Right atrium auricular region (tissue), 2 donors: ENCODE measurements at places on chromosomes 3 and 15. TPM values are rescaled to one million over a fixed set of nuclear protein-coding genes. Genes with fewer than 3 reads are reported as not detected.
A peak's percentile ranks its signal among the peaks of the same experiment; 100 is the strongest.

Gene MRAS
- 288 TPM for total RNA-seq

Gene SPATA12
- not detected for total RNA-seq

Gene ZCWPW2
- 3.4 TPM for total RNA-seq

Gene NRG4
- total RNA-seq: 0.63 TPM

Gene GABRR3
- not detected for total RNA-seq

Gene FOXL2NB
- total RNA-seq: not detected

Gene SERPINI2
- 2.2 TPM for total RNA-seq

Gene CHST13
- total RNA-seq: 0.90 TPM

Gene CCR8
- total RNA-seq: not detected

Gene RASSF1
- total RNA-seq: 25.9 TPM

DNA sequence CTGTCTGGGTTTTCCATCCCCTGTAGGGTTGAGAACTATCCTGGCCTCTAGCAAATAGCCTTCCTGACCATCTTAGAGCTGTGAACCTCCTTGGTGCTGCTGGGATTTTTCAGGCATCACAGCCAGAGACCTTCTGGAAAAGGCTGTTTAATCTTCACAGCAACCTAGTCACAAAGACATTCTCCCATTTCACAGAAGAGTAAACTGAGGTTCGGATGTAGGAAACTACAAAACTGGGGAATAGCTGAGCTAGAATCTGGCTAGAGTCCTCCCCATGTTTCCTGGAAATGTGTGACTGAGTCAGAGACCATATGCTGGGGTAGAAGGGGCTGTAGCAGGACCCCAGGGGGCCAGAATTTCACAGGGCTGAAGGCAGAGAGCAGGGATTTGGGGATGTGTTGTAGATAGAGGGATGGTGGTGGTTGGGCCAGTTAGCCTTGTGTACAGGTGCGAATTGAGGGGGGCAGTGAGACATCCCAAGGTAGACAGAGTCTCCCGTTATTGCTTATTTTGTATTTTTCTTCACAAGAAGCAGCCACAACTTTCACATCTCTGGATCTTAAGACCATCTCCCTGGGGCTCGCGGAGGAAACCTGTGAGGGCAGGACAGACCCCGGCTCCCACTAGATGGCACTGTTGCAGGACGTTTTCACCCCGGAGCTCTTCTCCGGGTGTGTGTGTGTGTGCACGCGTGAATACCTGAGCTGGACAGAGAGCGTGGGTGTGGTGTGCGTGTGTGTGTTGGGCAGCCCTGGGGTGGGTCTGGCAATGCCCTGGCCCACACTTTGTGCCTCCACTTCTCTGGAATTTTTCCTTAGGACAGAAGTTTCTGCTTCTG lies 66.9 kb upstream of the PRR23C start:
- peak; percentile 58 for DNase-seq

DNA sequence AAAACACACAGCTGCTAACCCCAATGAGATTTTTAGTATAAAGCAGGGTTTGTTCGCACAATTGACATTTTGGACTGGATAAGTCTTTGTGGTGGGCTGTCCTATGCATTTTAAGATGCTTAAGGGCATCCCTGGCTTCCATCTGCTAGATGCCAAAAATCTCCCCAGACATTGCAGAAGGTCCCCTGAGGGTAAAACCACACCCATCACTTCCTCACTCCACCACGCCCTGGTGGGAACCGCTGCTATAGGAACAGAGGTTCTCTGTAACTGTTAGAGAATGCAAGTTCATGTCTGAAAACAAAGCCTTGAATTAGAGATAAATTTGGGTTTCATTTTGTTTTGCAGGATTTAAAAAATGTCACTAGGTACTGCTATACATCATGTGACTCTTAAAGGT lies 67.7 kb downstream of the ARHGEF26 start:
- DNase-seq: no peak

GRCh38 chr3:165545059-165545458 lies 292.2 kb downstream of the BCHE start:
- DNase-seq: no peak

- no peak for DNase-seq
Observed at GRCh38 chr15:34116620-34117019, 14.7 kb downstream of the PGBD4 start.

GRCh38 chr3:155853214-155854140 lies 750 bp downstream of the SLC33A1 start:
- DNase-seq: no peak

GRCh38 chr3:57017459-57017845 lies 43.0 kb upstream of the SPATA12 start:
- DNase-seq: no peak

- no peak for DNase-seq
Observed at GRCh38 chr3:43448098-43448497, 161.8 kb downstream of the SNRK start.

DNA sequence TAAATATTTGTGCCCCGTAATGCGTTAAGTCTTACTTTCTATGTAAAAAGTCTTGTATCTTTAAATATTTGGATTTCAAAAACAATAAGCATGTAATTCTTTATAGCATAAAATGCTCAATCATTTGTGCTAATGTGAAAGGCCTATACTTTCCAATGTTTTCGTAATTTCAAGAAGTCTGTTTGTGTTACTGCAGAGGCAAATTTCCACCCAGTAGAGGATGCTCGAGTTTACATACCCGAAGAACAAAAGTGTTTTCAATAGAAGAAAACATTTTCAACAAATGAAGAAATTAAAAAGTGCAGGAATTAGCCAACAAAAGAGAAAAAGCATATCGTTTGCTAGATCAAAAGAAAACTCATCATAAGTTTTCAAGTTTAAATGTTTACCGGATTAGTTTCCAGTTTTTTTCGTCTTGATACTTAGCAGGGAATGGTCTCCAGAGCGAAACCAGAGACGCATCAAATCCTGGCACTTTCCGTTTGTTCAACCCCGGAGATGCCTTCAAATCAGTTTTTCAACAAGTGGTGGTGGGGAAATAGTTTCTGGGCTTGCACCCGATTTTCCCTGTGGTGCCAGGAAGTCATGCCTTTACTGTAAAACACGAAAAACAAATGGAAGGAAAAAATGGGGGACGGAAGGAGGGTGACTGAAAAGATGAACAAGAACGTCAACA lies 1.0 kb downstream of the CGGBP1 start:
- DNase-seq: no peak

- no peak for DNase-seq
Observed at GRCh38 chr15:71003319-71003718, 110.7 kb downstream of the LRRC49 start.

DNA sequence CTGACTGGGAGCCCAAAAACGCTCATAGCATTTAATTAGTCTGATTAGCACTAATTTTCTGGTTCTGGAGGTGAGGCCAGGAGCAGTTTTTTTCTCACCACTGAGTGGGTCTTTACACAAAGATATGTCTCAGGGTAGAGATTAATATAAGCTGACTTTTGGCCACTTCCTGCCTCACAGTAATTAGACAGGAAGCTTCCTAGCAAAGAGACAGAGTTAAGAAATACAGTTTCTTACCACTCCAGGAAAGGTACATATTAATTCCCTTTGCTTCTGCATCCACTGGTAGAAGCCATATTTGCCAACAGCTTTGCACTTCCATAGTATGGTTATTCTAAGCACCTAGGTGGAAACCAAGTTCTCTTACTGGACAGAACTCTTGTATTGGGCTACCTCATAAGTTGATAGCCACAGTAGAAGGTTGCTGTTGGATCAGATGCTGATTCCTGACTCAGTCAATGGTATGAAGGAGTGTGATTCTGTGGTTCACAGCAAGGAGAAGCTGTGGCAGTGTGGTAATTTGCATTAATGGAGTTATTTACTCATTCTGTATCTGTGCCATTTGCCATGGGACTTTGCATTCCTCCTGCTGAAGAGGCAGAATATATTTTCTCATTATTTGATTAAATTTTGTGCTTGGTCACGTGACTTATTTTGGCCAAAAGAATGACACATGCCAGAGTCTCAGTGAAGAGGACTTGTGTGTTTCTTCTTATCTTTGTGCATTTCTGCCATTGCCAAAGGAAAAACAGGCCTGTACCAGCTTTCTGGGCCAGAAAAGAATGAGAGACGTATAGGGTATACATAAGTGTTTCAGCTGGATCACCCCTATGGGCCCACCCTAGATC lies 17.5 kb upstream of the ZBTB20 start:
- no peak for DNase-seq

GRCh38 chr3:39168156-39168780 lies 14.9 kb upstream of the CSRNP1 start:
- no peak for DNase-seq

GRCh38 chr15:76998663-76999285 lies 3.8 kb downstream of the PSTPIP1 start:
- no peak for DNase-seq

DNA sequence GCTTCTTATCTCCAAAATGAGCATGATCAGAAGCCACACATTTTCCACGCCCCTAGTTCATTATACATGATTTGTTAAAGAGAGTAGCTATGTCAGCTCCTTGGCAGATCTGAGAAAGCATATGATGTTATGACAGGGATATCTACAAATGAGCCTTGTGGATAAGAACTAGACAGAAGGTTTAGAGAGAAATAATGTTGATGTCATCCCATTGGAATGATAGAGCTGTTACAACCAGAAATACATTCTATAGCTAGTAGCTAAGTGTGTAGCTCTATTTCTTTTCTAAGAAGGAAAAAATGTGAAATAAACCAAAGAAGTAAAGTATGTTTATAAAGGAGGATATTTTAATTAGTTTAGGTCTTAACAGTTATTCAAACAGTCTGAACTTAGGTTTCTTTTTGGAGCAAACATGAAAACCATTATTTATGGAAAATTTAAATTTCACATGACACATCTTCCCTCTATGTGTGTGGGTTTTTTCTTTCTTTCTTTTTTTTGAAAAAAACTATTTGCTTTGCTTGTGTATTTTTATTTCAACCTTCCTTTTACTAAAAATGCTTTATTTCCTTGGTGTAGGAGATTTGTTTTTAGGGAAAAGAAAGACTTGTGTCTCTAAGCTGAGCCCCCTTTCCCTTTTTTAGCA lies 167.7 kb downstream of the GHSR start:
- DNase-seq: no peak
